ENCODE measurements at places on chromosomes 4 and X.

- DNase-seq = no peak
Observed at GRCh38 chr4:4609622-4610334, 67.9 kb upstream of the STX18 start.

GRCh38 chr4:43233321-43233720 is 340.8 kb downstream of the GRXCR1 start:
- DNase-seq = no peak

GRCh38 chr4:162038112-162038511 is 125.7 kb downstream of the FSTL5 start:
- no peak for DNase-seq

DNA sequence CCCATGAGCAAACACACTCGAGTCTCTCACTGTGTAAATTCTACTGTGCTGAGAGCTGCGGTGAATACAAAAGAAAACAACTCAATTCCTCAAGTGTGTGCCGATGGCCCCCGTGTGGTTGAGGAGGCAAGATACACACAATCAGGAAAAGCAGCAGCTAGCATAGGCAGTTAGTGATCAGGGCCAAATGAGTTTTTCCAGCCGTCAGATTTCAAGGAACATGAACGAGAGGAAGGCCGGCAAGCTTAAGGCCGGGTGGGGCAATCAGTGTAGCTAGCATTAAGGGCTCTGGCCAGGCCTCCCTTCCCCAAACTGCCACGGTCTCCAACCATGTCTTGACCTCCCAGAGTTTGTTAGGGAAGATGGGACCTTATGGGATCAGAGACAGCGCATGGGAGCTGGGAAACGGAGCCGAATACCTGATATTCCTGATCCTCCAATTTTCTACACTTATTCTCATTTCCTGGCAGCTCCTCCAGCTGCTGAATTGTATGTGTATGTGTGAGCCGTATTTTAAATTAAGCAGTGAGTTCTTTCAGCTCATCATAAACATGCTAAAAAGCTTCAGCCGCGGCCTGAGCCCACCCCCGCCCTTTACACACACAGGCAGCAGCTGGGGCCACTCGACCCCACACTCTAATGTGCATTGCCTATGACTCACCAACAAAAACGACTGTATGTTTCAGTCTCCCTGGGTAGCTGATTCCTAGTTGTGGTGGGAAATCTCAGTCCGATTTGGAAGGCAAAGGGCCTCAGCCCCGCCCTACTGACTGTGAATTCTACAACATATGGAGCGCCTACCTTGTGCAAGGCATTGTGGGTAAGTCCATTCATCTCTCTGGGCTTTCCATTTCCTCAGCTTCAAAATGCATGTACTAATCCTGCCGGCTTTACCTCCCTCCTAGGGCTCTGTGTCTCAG is 59.9 kb downstream of the RTL9 start:
- no peak for DNase-seq

GRCh38 chrX:154749856-154750255 is 1.0 kb downstream of the GAB3 start:
- no peak for DNase-seq

- no peak for DNase-seq
Observed at GRCh38 chr4:52051213-52051614, at the start of gene SPATA18. Gene SPATA18 (plus strand): TSS chr4:52051304. CDS start chr4:52051705, 401 bp downstream.

GRCh38 chr4:98694076-98694475 is 35.7 kb upstream of the TSPAN5 start:
- no peak for DNase-seq

DNA sequence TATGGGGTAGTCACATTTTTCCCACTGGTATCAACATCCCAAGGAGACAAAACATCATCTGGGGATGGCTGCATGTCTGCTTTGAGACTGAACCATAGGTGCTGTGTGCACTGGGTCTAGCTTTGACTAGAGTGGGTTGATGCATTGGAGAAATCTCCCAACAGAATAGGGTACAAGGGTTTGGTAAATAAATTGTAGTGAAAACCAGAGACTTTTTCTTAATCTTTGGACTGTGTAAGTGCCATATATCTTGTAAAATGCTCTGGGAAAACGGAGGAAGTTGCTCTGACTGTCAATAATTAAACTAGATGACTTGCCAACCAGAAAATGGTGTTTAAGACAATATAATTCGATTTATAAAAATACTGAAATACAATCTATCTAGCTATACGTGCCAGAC is 1064.0 kb upstream of the SLIT2 start:
- no peak for DNase-seq

GRCh38 chrX:35890699-35891098 is 28.8 kb upstream of the CFAP47 start:
- DNase-seq = no peak

DNA sequence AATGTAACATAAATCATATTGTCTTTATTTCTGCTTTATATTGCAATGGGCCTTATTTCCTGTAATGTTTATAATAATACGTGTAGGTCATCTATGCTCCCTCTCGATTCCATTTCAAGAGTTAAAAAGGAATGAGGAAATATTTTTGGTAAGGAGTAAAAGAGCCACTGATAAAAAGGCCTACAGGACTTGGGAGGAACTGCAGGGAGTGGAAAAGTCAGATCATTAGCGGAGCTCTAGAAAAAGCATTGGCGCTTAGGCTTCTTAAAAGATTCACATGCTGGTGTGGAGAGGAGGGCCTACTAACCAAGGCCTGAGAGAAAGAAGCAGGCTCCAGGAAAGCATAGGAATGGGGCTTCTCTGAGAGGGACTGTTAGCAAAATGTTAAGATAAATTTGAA is 82.9 kb upstream of the PNPLA4 start:
- DNase-seq = no peak
